ENCODE measurements at places on chromosomes 5 and 9.

GRCh38 chr5:116305899-116306298 lies 221.1 kb downstream of the COMMD10 start:
- DNase-seq: no peak

GRCh38 chr9:134484479-134484878 lies 157.1 kb upstream of the COL5A1 start:
- DNase-seq: no peak

GRCh38 chr9:130018265-130018664 lies 24.7 kb downstream of the FNBP1 start:
- no peak for DNase-seq

DNA sequence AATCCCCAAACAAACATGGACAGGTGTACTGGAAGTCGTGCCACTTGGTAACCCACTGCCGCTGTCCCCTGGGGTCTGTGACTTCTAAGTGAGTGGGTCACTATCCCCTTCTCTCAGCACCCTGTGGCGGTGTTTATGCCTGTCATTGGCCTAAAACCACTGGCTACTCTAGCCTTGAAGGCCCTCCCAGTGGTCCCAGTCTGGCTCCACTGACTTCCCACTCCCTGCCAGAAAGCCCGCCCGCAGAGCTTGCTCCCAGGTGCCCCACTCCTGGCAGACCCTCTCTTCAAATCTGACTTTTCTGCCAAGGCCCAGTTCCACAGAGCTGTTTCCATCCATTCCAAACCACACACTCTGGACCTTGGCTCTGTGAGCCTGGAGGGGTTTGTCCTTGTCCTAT lies 274.5 kb downstream of the HSPA4 start:
- no peak for DNase-seq

DNA sequence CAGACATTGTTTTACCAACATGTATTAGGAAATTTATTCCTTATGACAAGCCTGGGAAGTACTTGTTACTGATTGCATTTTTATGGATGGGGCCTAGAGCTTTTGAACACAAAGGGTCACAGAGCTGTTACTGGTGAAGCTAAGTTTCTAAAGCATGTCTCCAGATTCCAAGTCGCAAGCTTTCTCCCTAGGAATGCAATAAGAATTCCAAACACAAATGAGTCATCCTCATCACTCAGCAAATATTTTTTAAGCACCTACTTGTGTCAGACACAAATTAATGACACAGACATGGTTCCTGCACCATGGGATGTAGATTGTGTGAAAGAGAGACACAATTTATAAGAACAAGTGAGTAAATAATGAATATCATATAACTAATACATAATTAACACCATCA lies 11.0 kb upstream of the SH3RF2 start:
- DNase-seq: no peak

GRCh38 chr5:74865256-74865803 lies 857 bp downstream of the FAM169A start:
- DNase-seq: no peak

DNA sequence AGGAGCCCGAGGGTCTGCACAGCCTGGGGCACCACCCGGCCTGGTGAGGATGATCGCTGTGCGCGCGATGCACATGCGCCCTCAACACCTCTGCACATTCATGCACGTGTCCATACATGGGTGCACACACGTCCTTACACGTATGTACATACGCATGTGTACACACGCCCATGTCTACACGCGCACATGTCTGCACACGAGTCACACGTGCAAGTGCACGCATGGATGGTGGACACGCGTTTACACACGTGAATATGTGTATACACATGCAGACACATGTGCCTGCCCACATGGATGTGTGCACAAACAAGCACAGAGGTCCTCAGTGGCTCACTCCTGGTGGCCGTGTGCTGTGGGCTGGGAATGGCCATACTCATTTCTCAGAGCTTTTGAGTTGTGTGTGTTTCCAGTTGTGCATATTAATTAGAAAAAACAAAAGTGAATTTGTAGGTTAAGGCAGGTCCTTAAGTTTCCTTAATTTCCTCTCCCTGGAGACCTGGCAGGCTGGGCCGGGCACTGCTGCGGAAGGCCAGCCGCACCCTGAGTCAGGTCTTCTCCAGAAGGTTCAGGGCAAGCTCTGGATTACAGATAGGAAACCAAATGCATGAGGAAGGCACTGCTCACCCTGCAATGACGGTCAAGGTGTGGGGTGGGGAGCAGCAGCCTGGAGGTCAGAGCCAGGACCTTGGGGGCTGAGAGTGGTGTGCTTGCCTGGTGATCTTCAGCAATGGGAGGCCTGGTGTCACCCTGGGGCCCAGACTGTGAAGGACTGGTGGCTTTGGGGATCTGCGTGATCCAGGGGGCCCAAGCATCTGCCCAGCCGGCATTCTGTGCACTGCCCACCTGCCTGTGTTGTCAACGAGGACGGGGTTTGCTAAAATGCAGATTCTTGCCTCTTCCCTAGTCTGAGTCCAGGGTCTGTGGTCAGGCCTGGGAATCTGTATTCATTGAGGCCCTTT lies 1.3 kb upstream of the RNU6ATAC start:
- DNase-seq: peak; percentile 31

- no peak for DNase-seq
Measured at GRCh38 chr9:111657051-111657450, 4.4 kb upstream of the GNG10 start.

- no peak for DNase-seq
Measured at GRCh38 chr5:127293373-127293772, 2.8 kb downstream of the MEGF10 start.

- DNase-seq: no peak
Measured at GRCh38 chr9:3244963-3245653, 280.7 kb downstream of the RFX3 start.

DNA sequence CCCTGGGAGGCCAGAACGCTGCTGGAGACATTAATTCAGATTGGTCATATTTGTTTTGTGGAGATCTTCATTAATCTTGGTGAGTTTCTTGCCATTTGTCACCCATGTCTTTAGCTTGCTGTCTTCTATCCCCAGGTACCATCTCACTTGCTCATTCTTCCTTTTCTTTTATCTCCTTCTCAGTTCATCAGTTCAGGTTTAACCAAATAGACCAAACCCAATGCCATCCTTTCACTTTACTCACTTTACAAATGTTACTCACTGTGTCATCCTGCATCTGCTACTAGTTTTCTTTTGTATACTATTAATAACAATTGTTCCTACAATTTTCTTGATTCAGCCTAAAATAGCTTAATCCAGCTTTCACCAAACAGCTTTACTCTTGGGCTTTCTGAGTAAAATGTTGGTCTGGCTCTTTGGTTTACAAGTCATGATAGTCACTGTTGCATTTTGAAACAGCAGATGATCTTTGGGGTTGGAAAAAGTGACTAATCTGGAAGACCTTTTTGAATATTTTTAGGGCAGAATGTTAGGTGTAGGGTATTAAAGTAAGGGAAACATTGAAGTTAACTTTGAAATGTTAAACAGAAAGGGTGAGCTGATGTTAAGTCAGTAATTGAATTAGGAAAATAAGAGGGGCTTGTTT lies 246.9 kb downstream of the ZSWIM6 start:
- DNase-seq: no peak

DNA sequence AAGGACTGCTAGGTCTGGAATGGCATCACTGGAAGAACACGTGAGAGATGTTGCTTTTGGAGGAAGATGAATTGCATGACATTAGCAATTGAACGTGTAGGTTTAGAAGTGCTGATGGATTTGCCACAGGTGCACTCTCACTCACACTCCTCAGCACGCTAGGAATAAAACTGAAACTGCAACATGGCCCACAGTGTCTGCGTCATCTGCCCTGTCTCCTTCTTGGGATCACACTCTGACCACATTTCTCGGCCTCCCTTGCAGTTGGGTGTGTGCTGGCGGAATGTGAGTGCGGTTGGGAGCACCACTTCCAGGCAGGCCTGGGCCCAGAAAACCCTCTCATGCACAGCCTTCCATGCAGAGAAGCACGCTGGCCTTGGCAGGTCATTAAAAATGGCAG lies 152.8 kb upstream of the LHFPL2 start:
- no peak for DNase-seq

DNA sequence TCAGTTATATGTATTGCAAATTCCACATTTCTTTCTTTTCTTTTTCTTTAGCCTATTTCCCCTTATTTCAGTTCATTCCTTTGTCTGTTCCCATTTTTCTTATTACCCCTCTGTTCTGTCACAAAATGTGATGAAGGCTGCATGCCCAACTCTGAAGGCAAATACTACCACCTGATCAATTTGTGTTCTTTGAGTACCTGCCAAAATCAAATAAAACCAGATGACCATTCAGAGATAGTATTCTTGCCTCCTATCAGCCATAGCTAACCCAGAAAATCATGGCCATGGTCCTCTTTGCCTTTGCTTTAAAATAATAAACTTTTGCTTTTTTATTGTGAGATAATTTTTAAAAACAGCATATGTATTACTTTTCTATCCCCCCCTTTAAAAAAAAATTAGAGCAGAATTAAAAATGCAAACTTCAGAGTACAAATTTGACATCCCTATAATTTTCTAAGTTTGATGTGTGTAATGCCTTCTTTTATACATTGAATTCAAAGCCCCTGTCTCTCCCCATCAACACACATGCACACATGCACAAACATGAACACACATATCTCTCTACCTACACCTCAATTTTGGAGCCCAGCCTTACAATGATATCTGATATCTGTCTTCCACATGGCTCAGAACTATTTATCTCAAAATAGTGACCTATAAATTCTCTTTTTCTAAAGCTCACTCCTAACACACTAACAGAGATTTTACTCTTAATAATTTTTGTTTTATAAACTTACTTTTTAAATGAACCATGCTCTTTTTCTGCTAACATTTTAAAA lies 3.5 kb downstream of the RFESD start:
- DNase-seq: no peak

- DNase-seq: no peak
Measured at GRCh38 chr5:14879937-14880589, 8.5 kb upstream of the ANKH start.

- DNase-seq: no peak
Measured at GRCh38 chr5:55604611-55605067, 69.9 kb upstream of the PLPP1 start.

GRCh38 chr9:127637322-127637847 lies 25.3 kb downstream of the STXBP1 start:
- no peak for DNase-seq

DNA sequence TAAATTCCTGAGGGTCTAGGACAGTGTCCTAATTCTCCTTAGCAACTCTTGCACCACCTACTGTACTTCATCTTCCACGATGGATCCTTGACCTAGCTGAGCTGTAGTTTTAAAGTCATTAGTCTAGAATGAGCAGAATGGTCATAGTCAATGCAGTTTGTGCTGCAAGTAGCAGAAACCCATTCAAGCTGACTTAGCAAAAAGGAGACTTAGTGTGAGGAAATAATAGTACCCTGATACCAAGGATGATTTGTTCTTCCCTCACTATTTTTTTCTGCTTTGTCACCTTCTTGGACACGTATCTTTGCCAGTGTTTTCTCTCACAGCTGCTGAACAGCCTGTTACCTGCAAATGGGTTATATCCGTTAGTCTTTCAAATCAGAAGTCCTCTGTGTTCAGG lies 5.3 kb downstream of the MFAP3 start:
- DNase-seq: no peak

DNA sequence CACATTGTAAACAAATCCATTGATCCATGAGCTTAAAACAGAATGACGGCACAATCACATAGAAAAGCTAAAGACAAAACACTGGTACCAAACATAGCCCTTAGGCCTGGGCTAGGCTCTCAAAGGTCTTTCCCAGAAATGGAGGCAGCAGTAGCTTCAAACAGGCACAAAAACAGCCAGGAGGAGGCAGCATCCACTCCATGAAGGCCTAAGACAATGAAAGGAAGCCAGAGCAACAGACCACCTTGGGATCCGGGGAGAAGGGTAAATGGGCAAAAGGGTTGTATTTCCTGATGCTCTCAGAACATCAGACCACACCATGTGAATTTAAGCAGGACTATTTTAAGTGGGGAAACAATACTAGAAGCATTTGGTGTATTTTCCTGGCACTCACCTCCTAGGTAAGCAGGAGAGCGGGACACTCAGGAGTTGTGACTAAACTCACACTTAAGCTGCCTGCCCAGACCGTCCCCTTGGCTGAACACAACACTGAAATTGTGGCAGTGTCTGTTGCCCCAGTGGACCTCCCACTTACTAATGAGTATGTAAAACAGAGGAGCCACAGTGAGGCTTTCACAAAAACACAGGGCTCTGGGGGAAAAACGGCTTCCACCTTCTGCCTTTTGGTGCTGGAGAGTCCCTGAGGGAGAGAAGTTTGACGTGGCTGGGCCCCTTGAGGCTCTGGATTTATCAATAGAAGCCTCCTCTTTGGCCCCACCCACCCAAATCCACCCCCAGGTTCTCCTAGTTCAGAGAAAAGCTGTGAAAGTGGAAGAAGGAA lies 11.9 kb downstream of the GNPDA1 start:
- DNase-seq: peak; percentile 10

DNA sequence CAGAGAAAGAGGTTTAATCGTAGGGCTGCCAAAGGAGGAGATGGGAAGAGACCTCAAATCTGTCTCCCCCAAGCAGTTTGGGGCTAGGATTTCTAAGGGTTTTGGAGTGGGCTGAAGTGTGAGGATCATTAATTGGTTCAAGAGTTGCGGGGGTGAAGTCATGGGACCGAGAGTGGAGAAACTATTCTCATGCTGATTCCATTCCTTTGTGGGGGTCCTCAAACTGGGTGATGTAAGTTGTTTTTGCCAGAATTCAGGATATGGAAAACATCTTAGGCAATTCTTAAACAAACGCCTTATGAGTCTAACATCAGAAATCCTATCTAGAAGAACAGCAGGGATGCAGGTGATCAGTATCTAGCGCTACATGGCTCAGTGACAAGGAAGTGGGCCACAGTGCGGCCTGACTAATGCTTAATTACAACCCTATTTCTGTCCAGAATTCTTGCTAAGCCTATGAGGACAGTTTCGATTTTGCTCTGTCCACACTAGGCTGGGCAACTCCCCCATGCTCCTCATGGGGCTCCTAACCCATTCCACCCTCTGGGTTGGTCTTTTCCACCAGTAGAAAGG lies 27.7 kb upstream of the TRIO start:
- DNase-seq: no peak

- no peak for DNase-seq
Measured at GRCh38 chr5:37921452-37921851, 81.6 kb upstream of the GDNF start.

DNA sequence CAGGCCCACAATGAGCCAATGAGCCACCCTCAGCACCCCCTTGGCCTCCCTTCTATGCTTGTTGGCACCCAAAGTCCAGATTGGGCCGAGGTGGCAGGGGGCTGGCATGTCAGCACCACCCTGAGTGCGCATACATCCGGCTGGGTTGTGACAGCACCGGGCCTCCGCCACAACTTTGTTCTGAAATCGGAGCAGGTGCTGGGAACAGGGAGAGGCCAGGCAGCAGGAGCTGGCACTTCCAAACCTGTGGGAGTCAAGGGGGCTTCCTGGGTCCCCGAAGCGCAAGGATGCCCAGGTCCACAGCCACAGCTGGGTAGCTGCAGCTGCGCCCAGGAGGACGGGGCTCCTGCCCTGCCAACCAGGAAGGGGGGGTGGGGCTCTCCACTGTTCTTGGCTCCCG lies 1911.9 kb upstream of the WWC1 start:
- no peak for DNase-seq
